NCI-H748 treated with DMSO at 0.1 percent for 48 hours (cell line): ENCODE measurements at places on chromosomes 2 and 18.

GRCh38 chr2:178241844-178242551 is 47.7 kb downstream of the OSBPL6 start:
- DNase-seq: no peak

GRCh38 chr2:152585830-152586484 is 131.3 kb downstream of the PRPF40A start:
- no peak for DNase-seq

- no peak for DNase-seq
Observed at GRCh38 chr2:236664136-236664535, 94.5 kb downstream of the ACKR3 start.

DNA sequence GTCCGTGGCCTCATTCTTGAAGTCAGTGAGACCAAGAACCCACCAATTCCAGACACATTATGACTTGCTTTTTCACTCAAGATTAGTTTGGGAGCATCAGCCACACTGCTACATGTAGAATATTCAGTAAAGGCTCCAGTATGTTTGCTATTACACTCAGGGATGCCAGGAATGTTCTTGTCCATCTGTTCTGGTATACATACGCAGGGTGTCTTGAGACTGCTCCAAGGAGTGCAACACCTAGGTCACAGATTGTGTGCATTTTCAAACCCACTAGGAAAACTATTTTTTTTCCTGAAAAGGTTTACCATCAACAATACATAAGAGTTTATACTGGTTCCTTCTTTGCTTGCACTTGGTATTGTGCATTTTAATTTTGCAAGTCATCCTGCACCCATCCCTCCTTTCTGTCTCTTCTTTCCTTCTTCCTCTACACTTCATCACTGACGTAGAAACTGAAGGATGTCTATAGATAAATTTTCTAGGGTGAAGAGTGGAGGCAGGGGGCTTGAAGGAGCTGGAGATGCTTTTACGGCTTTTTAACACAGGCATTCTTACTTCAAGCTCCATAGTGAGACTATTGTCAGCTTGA is 35.3 kb upstream of the MAP2 start:
- DNase-seq: no peak

- no peak for DNase-seq
Observed at GRCh38 chr18:62280786-62281185, 44.3 kb upstream of the TNFRSF11A start.

- DNase-seq: no peak
Observed at GRCh38 chr2:212682937-212683336, 144.3 kb upstream of the ERBB4 start.

DNA sequence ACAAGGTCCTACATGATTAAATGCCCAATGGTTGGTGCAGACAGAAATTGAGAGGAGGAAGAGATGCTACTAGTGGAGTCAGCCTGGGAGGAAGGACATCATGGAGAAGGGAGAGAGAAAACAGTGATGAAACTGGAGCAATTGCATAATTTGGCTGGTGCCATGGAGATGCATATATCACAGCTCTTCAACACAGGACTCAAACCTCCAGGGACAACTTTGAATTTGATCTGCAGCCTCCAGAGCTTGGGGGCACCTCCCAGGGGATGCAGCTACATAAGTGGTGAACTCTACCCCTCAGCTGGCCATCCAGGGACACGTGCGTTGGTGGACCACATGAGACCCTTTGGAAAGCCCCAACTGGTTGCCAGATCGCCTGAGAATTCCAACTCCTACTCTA is 80.4 kb downstream of the CTAGE1 start:
- DNase-seq: no peak

DNA sequence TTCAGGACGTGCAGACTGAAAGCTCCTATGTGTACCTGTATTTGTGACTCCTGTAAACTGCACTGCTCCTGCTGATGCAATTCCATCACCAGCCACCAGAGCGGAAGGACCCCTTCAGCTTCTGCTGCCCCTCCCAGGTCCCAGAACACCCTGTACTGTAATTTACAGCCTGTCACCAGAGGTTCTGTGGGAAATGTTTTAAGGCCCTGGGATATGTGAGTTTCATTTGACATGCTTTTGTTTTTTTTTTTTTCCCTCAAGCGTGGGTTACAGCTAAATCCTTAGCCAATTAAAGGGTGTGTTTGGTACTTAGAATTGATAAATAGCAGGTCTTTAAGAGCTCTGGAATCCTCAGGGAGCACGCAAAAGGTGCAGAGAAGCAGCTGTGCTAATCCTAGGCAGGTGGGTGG is 79.4 kb downstream of the KCTD1 start:
- peak; percentile 90 for DNase-seq

GRCh38 chr18:31680831-31681568 is 3.4 kb downstream of the B4GALT6 start:
- DNase-seq: peak; percentile 26

DNA sequence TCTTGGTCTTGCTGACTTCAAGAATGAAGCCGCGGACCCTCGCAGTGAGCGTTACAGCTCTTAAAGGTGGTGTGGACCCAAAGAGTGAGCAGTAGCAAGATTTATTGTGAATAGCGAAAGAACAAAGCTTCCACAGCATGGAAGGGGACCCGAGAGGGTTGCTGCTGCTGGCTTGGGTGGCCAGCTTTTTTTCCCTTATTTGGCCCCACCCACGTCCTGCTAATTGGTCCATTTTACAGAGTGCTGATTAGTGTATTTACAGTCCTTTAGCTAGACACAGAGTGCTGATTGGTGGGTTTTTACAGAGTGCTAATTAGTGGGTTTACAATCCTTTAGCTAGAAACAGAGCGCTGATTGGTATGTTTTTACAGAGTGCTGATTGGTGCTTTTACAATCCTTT is 88.0 kb upstream of the LTBP1 start:
- DNase-seq: no peak

- no peak for DNase-seq
Observed at GRCh38 chr2:47899915-47900816, 6.1 kb downstream of the FBXO11 start.
